ENCODE measurements at places on chromosomes 7 and 10.

GRCh38 chr7:117807676-117808075 lies 65.6 kb downstream of the CTTNBP2 start:
- DNase-seq = no peak

GRCh38 chr10:93992400-93993030 lies 1.2 kb upstream of the PLCE1 start:
- DNase-seq = no peak

DNA sequence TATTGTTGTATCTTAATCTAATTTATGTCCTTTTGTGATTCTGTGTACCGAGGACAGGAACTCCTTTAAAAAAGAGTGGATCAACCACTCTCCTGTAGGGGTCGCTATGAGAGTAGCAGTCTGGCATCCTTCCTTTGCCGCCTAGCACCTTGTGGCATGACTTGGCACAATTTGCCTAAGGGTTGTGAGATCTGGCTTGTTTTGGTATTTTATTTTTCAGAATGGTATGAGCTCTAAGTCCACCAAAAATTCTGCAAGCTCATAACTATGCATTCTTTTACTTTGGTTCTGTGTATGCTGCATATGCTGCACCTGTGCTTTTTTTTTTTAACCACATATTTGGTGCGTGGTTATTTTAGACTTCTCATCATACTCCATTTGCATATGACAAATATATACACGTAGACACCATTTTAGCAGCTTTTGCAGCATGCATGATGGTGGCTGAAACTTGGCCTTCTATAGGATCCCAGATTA lies 112.8 kb downstream of the CDK14 start:
- DNase-seq = no peak

GRCh38 chr10:131819241-131820072 lies 81.4 kb upstream of the PPP2R2D start:
- no peak for DNase-seq

- no peak for DNase-seq
Observed at GRCh38 chr7:148738737-148739535, 40.2 kb downstream of the CUL1 start.

GRCh38 chr7:107077699-107078516 lies 33.4 kb downstream of the PRKAR2B start:
- no peak for DNase-seq

- DNase-seq = no peak
Observed at GRCh38 chr10:79241990-79242619, 105.2 kb upstream of the PPIF start.

DNA sequence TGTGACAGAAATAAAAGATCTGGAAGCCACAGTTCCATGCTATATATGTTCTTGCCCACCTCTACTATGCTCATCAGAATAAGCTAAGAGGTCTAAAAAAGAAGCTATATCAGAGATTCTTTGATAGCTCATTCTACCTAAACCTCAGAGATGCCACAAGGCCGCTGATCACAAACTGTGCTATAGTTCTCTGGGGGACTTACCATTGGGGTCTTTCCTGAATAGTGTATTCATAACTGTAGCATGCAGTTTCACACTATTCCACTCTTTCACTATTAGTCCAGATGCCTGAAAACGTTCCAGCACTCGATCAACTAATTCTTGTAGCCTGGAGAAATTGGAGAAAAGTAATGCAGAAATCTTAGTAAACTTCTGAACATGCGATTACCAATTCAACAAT lies 44.5 kb upstream of the SPOCK2 start:
- no peak for DNase-seq

- no peak for DNase-seq
Observed at GRCh38 chr7:138944592-138944991, 36.6 kb downstream of the KIAA1549 start.
